Colonic mucosa (tissue), 4 donors: ENCODE measurements at places on chromosomes 2 and 18. TPM values are rescaled to one million over a fixed set of nuclear protein-coding genes. Genes with fewer than 3 reads are reported as not detected.

The CXCR4 gene
- 10.5 TPM for total RNA-seq

The APOB gene
- 1.0 TPM for total RNA-seq

The IL1RL1 gene
- total RNA-seq, result 2.1 TPM

The ACTG2 gene
- 25.4 TPM for total RNA-seq

The EFHD1 gene
- total RNA-seq, result 3.4 TPM

The IL36A gene
- not detected for total RNA-seq

The HRH4 gene
- not detected for total RNA-seq
